Neural crest cell (in vitro differentiated cells): ENCODE measurements at places on chromosomes 2 and 18. TPM values are rescaled to one million over a fixed set of nuclear protein-coding genes. Genes with fewer than 3 reads are reported as not detected.

DNA sequence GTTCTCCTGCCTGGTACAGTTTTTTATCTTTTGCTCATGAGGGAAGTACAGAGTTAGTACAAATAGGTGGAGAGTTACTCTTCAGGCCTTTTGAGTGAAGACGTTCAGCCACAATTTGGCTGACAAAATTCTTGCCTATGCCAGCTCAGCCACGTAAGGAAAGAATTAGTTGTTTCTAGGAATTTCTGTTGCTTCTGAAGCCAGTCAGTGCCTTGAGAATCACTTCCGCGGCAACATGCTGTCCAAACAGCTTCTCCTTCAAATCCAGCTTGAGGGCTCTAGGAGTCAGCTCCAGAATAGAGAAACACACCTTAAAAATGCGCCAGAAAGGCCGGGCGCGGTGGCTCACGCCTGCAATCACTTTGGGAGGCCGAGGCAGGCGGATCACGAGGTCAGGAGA, 27.5 kb downstream of the M1AP start:
- H3K27me3 ChIP-seq = peaks cover 7% of the 10 kb centered on the region
- no peak overlapping the region for H3K4me3 ChIP-seq
- no peak overlapping the region for H3K27ac ChIP-seq
- H3K36me3 ChIP-seq = no peaks in the 10 kb centered on the region

DNA sequence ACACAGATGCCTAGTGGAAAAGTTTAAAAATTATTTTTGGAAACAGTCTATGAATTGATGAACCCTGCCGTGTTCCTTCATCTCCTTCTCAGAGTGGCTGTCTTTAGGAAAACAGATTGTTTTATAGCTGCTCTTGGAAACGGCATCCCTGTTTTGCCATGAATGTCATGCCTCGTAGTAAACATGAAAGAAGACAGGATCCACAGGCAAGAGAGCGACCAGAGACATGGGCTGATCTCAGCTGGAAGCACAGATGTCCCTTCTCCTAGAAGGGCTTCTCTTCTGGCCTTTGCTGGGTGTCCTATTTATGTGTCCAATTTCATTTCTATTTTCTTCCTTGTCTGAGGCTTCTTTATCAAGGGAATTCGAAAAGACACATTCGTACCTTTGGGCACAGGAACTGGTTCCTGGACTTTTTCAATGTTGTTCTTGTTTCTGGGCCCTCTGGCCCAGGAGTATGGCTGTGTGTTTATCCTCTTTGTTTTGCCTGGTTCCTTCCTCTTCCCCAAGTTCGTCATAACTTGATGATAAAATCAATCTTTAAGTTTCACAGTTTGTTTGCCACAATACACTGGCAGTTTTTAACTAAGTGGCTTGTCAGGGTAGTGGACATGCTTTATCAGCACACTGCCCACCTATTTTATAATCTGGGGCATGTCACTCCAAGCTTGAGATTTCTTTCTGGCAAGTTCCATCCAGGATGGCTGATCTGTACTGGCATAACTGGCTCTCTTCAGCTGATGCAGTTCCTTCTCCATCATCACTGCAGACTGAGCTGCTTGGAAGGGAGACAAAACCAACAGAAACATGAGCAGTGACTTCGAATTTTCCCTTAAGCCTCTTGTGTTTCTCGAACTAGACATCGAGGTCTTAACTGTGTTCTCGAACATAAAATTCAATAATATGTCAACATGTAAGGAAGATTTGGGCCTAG, 63.2 kb upstream of the MGAT4A start:
- no peak for DNase-seq
- peak overlapping the region; percentile 62 for H3K27ac ChIP-seq
- no peak overlapping the region for H3K4me3 ChIP-seq
- peaks cover 15% of the 10 kb centered on the region for H3K4me1 ChIP-seq
- H3K27me3 ChIP-seq = peaks cover 3% of the 10 kb centered on the region

DNA sequence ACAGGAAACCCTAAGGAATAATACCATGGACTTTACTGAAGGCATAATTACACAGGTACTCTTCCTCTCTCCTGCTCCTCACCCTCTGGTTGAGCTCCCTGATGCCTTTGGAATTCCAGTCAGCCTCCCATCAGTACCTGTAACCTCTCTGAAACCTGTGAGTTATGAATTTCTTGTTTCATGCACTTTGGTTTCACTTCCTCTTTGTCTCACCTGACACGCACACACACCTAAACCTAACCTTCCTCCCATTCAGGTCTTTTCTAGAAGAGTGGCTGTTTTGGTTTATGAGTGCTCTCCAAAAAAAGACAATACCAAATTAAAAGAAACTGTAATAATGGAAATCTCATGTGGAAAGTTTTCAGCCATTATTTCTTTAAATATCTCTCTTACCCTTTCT, 451.3 kb upstream of the VWC2L start:
- H3K4me3 ChIP-seq = no peak overlapping the region
- no peak overlapping the region for H3K27ac ChIP-seq
- no peaks in the 10 kb centered on the region for H3K27me3 ChIP-seq
- DNase-seq = no peak
- no peaks in the 10 kb centered on the region for H3K36me3 ChIP-seq

GRCh38 chr2:181123798-181124231, 143.4 kb downstream of the UBE2E3 start:
- no peak for DNase-seq
- peaks cover 14% of the 10 kb centered on the region for H3K4me1 ChIP-seq
- no peaks in the 10 kb centered on the region for H3K27me3 ChIP-seq
- no peaks in the 10 kb centered on the region for H3K36me3 ChIP-seq

DTNB gene
- total RNA-seq = 28.9 and 29.5 TPM in 2 replicates

TYMS gene
- total RNA-seq = 264 and 268 TPM in 2 replicates

CREG2 gene
- 0.63 TPM in 1 of 2 replicates, not detected in the other for total RNA-seq

CYP27C1 gene
- 10.1 and 10.2 TPM in 2 replicates for total RNA-seq
